ENCODE measurements at places on chromosomes 1 and 21.

GRCh38 chr1:183278739-183279591 lies 92.9 kb downstream of the LAMC2 start:
- no peak for DNase-seq

- no peak for DNase-seq
These were observed 134.6 kb upstream of the BARHL2 start for GRCh38 chr1:90851711-90852050.

DNA sequence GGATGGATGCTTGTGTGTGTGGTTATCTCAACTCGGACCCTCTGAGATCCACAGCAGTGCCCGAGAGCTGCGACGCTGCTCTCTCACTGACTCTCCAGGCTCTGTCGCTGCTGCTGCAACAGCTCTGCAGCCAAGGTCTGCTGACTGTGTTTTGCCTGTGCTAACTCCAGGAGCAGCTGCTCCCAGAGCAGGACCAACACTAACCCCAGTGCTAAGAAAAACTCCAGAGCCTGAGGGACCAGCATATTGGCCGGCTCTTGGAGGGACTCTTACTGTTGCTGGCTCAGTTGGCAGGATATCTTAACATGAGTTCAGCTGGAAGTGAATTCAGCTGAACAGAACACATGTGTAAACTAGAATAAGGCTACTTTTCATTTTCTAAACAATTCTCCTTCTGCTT lies 4.4 kb downstream of the LCE2C start:
- no peak for DNase-seq

DNA sequence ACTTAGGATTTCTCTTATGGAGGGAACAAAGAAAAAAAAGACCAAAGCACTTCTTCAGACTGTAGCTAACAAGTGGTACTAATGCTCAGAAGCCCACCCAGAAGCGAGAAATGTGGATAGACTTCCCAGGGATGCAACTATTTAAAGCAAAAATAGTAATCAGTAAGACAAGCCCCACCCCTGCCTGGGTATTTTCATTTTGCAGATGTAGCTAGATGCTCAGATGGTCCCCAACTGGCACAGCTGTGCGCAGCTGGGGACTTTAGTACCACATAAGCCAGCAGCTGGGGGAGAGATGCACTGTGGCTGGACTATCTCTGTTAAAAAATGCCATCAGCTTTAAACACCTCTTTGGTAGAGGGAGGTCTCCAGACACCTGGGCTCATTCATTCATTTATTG lies 77.8 kb upstream of the SPAG17 start:
- no peak for DNase-seq

GRCh38 chr1:228866468-228866867 lies 131.2 kb downstream of the RHOU start:
- no peak for DNase-seq

- DNase-seq = no peak
These were observed 262.5 kb upstream of the B3GALT2 start for GRCh38 chr1:193448682-193449461.

GRCh38 chr1:165114022-165114888 lies 242.3 kb downstream of the LMX1A start:
- peak; percentile 92 for DNase-seq

DNA sequence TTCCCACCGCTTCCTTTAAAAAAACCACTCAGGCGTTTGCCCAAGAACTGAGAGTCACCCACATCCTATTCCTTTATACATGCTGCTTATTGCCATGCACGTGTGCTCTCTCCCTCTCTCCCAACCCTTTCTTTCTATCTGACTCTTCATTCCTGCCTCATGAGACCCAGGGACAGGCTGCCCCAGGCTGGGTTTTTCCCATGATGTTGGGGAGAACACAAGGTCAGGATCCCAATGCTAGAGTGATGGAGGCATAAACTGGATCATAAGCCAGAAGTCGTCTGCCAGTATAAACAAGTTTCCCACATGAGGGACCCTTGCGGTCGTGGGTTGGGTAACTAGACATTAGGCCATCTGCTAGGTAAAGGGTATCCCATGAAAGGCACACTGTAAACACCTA lies 64.9 kb downstream of the CD2 start:
- DNase-seq = no peak

- DNase-seq = no peak
These were observed 87.3 kb upstream of the SMYD2 start for GRCh38 chr1:214193691-214194090.

GRCh38 chr1:68814067-68814466 lies 317.2 kb upstream of the DEPDC1 start:
- peak; percentile 18 for DNase-seq

GRCh38 chr1:95340061-95340460 lies 106.1 kb downstream of the RWDD3 start:
- DNase-seq = no peak

DNA sequence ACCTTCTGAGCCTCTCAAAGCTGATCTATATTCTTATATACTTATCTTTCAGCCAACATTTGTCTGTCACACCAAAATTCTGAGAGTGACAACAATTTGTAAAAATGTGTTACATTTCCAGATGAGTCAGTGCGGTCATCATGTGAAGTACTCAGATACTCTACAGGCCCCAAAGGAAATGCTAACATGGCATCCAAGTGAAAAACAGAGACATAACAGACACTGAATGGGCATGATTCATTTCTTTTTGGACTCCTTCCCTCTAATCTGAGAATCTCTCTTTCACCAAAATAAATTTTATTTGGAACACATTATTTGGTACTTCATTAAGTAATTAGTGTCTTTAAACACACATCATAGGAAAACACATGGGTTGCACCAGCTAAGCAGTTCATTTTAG lies 96.6 kb downstream of the SLC44A5 start:
- no peak for DNase-seq

- peak; percentile 69 for DNase-seq
These were observed 83.4 kb downstream of the SMYD2 start for GRCh38 chr1:214364386-214364785.

DNA sequence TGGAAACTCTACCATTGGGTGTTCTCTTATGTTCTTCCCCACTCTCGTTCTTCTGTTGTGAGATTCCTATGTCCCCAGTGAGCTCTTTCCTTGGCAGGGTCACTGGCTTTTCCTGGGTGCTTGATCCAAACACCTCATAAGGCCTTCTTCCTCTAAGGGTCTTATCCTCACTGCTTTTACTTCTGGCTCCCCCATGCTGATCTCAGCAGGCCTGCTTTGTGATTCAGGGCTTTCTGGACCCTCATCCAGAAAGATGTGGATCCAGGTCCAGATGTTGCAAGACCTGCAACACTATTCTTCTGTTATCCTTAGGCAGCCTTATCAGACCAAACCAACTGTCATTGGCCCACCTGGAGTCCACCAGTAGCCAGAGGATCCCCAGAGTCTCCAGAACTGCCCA lies 11.2 kb upstream of the MYOG start:
- no peak for DNase-seq

GRCh38 chr1:231583376-231583775 lies 43.2 kb upstream of the DISC1 start:
- DNase-seq = no peak

- peak; percentile 43 for DNase-seq
These were observed 652.9 kb downstream of the PLA2G4A start for GRCh38 chr1:187481581-187482148.

GRCh38 chr1:81664341-81664740 lies 136.4 kb upstream of the ADGRL2 start:
- DNase-seq = no peak

DNA sequence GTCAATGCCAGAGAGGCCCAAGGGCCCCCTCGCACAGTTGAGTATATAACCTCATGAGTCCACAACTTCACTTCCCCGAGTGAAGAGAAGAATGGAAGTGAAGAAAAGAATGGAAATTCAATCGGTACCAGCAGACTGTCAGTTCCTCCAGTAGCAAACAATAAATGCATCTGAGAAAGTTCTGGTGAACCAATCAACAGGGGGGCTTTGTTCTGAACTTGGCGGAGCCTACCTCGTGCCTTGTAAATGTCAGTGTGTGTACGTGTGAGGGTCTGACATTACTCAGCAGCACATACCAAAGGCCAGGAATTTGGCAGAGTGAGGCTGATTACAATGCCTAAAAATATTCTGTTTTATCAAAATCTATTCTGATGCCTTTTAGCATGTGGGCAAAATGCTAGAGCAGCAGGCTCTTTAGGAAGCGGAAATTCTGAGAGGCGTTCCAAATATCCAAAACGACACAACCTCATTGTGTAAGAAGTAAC lies 238.5 kb downstream of the LTN1 start:
- no peak for DNase-seq

- DNase-seq = no peak
These were observed 93.2 kb downstream of the ARHGEF10L start for GRCh38 chr1:17632541-17633184.

DNA sequence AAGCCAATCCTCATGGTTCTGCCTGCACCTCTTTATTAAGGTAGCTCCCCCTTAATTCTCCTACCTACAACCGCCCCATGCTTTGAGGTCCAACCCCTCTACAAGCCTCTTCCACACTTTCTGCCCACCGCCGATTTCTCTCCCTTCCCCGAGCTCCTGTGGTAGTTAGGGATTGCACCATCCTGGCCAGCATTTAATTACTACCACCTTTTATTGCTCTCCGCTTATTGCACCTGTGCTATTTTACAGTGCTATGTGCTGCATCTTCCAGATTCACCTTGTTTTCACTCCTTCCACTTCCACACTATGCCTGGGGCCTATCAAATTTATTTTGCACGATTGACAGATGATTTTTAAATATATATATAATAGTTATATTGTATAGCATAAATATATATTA lies 29.3 kb upstream of the DNAJC11 start:
- no peak for DNase-seq

DNA sequence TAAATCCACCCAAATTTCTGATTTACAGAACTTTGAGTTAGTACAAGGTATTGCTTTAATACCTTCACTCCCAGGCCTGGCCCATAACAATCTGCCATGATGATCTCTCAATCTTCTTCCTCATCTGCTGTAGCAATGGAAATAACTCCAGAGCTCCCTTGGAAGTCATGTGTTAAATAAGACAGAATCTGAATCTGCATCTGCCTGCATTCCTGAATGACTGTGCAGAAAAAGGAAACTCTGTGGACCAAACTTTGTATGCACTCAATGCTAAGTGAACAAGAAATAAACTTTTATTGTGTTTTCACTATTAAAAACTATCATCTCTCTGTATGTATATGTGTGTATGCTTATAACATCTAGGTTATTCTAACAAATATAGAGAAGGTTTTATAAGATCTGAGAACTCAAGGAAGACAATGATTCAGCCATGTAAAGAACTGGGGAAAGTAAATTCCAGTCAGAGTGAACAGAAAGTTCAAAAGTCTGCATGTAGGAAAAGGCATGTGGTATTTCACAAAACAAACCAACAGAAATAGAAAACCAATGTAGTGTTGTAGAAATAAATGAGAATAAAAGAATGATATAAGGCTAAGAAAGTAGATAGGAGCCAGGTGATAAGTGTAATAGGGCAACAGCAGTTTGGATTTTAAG lies 390.2 kb downstream of the USH2A start:
- DNase-seq = no peak

- DNase-seq = no peak
These were observed 52.5 kb downstream of the LRRC8C start for GRCh38 chr1:89685461-89685860.

- no peak for DNase-seq
These were observed 18.8 kb upstream of the LRRC8D start for GRCh38 chr1:89802051-89802450.

DNA sequence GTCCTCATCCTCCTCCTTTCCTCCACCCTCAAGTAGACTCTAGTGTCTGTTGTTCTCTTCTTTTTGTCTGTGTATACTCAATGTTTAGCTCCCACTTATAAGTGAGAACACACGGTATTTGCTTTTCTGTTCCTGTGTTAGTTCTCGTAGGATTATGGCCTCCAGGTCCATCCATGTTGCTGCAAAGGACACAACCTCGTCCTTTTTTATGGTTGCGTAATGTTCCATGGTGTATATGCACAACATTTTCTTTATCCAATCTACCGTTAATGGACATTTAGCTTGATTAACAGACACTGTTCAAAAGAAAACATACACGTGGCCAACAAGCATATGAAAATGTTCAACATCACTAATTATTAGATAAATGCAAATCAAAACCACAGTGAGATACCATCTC lies 44.3 kb upstream of the TMPRSS2 start:
- no peak for DNase-seq

GRCh38 chr1:57423135-57423655 lies 665 bp downstream of the DAB1 start:
- DNase-seq = peak; percentile 22

- no peak for DNase-seq
These were observed 5.5 kb downstream of the PTP4A2 start for GRCh38 chr1:31932491-31933316.

DNA sequence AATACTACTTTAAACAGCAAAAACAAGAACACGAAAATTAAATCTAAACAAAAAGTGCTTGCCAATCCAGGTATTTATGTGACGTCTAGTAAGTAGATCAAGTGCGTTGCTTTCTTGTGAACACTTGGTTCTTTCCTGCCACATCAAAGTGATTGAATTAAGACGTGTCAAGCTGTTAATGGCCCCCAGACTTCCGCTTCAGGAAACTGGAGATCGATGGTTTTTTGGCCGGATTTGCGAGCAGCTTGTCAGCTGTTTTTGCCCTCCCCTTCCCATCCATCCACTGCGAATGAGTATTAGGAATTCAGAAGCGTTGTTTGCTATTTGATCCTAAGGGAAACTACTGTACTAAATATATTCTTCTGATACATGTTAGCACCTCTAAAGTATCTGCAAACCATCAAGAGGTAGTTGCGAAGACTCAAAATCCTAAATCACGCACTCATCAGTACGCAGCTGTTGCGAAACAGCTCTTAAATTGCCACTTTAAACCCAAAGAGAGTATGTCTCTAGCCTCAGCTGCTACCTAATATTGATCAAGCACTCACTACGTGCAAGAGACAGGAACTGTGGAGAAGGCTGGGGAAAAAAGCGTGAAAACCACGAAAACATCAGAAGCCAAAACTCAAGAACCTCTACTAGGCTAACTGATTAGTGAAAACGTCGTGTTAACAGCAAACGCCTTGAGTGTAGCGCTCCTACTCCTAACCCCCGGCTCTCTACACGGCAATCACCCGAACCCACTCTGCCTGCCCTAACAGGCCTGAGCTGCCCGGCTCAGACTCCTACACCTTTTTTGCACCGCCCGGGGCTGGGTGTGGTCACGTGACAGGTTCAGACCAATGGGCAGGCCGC lies 473 bp upstream of the BRDT start:
- no peak for DNase-seq

DNA sequence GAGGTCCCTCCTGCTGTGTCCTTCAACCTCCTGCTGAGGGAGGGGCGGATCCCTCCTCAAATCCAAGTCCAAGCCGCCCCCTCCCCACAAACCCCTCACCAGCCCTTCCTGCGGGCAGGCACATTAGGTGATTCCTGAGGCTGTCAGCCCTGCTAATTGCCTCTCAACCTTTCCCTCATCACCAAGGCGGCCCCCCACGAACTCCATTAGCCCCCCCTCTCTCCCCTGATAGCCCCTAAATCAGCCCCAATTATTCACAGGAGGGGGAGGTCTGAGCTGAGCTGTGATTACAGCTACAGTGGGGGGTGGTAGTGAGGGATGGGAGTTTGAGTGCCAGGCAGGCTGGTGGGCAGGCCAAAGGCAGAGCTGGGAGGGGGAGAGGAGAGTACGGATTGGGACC lies 5.8 kb upstream of the PEAR1 start:
- DNase-seq = no peak

GRCh38 chr1:116289193-116289592 lies 83.9 kb upstream of the ATP1A1 start:
- no peak for DNase-seq

- DNase-seq = no peak
These were observed 17.9 kb upstream of the THEM5 start for GRCh38 chr1:151871284-151872030.

- DNase-seq = no peak
These were observed 866.3 kb upstream of the B3GALT2 start for GRCh38 chr1:194052514-194053338.

GRCh38 chr21:44353191-44353970 lies at the start of gene TRPM2:
TRPM2 (plus strand) TSS chr21:44353621; CDS start chr21:44353701, 80 bp downstream.
- no peak for DNase-seq

GRCh38 chr1:152907686-152908601 lies at the start of gene IVL:
IVL (plus strand) TSS chr1:152908546; CDS start chr1:152909798, 1,252 bp downstream.
- DNase-seq = no peak

All from spinal cord (tissue), 10 donors.